ENCODE measurements at places on chromosomes 12 and 14.

DNA sequence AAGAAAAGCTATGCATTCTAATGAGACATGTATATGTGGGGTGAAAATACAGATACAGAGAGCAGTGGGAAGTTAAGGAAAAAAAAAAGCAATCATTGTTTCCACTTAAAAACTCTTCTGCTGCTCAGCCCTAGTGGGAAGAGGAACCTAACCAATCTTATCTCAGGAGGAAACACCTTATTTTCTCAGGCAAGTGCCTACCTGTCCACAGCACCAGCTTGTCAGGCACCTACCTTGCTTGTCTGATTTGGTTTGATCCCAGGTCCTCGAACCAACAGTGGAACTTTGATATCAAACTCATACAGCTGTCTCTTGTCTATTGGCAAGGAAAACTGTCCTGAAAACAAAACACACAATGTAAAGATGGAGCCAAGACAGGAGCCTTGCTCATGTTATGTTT is 22.4 kb downstream of the GNS start:
- no peak for DNase-seq

DNA sequence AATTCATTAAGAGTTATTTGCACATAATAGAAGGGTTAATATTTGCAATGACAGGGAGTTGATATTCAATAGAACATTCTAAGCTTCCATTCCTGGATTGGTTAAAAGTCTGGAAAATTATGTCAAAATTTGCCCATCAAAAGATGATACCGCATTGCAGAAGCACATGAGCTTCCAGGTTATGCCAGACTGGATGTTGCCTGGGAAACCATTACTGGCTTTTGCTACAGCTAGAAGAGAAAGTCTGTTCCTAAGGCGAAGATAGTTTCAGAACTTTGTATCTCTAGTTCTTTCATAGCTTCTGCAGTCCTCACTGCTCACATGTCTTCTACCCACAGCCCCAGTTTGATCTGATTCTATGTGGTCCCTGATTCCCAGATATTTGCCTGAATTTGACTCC is 122.4 kb upstream of the AMIGO2 start:
- DNase-seq: no peak

DNA sequence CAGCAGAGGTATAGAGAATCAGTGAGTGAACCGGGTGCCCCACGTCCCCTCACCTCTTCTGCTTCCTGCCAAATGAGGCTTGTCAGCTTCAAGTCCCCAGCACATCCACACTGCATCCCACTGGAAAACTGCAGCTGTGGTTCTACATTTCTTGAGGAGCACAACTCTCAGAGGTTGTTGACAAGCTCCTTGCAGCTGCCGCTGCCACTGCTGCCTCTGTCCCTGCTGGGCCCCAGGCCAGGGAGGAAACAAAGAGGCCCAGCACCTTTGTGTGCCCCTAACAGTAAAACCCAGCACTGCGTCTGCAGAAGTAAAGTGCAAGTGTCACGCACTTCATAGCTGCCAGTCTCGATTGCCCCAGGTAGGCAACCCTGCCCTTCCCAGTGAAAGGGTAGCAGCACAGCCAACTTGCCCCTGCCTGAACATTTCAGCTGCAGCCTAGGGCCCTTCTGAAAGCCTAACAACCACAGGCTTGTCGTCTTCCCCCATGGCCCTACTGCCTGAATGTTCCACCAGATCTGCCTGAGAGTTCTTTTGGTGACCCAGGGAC is 1162.1 kb upstream of the USP15 start:
- DNase-seq: no peak

DNA sequence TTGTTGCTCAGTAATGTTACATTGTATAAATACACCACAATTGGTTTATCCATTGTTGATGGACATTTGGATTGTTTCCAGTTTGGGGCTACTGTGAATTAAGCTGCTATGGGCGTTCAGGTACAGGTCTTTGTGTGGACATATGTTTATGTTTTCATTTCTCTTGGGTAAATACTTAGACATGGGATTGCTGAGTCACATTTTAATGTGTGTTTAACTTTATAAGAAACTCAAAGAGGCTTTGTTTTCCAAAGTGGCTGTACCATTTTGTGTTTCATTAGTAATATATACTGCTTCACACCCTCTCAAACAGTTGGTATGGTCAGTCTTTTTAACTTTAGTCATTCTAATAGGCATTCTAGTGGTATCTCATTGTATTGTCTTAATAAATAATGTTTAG is 225.0 kb downstream of the SPTSSA start:
- DNase-seq: no peak

GRCh38 chr14:99862136-99862535 is 68.9 kb downstream of the EML1 start:
- DNase-seq: no peak

GRCh38 chr12:105921872-105922669 is 216.7 kb downstream of the NUAK1 start:
- no peak for DNase-seq

- no peak for DNase-seq
Observed at GRCh38 chr12:68560851-68561422, 49.8 kb upstream of the RAP1B start.

DNA sequence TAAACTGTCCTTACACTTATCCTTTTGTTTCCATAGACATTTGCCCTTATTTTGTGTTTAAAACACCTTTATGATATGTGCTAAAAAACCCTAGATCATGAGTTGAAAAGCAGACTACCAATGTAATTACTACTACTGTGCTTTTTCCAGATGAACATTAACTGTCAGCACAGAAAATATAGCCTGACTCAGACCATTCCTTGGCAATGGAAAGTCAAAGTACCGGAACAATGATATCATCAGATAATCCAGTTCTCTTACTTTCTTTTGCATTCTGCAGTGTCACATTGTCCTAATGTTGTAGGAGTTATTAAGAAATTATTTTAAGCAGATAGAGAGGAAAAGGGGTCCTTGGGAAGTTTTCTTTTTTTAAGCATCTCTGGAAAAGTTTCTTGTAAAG is 1189.0 kb upstream of the FLRT2 start:
- no peak for DNase-seq

DNA sequence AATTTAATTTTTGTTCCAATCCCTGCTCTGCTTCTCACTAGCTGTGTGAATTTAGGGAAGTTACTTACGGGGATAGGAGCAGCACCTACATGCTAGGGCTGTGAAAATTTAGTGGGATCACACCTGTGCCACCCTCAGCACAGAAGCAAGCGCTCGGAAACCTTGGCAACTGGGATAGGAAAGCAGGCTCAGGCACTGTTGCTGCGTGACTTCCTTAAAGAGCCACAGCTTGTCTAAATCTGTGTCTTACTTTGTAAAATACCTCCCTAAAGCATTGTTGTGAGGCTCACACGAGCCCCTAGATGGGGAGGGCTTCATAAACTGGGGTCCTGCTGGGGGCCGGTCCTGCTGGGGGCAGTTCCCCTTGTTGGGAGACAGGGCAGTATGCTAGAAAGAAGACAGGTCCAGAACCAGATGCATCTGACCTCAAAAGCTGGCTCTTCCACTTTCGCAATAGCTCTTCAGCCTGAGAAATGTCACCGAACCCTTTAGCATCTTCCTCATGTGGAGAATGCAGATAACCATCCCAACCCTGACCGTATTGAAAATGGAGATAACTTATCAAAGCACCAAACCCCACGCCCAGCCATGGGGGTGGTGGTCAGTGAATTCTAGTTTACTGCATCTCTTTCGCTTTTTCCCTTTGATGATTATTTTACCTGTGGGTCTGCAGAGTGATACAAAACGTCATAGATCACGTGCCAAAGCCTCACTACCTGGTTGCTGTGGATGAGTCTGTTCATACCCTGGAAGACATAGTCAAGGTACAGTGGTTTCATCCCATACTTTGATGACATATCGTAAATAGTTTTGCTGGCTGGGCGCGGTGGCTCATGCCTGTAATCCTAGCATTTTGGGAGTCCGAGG is 54.1 kb downstream of the AK7 start:
- DNase-seq: no peak

GRCh38 chr14:59739794-59740193 is 130.8 kb downstream of the RTN1 start:
- no peak for DNase-seq

- no peak for DNase-seq
Observed at GRCh38 chr14:71415404-71415690, 508.1 kb downstream of the PCNX1 start.

DNA sequence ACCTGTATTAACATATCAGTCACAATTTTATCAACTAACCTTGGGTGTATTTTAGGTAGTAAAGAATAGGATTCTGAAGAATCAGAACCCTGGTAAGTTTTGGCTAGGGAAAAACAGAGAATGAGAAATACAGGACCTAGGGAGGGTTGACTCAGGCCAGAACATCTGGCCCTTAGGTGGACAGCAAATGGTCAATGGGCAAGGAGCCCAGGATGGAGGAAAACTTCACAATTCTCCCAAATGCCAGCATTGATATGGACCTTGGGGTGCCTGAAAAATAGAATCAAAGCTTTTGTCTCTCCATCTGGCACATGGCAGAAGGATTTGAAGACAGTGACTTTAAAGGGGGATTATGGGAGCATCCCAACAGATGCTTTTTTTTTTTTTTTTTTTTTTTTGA is 32.7 kb upstream of the PRPF39 start:
- DNase-seq: no peak

DNA sequence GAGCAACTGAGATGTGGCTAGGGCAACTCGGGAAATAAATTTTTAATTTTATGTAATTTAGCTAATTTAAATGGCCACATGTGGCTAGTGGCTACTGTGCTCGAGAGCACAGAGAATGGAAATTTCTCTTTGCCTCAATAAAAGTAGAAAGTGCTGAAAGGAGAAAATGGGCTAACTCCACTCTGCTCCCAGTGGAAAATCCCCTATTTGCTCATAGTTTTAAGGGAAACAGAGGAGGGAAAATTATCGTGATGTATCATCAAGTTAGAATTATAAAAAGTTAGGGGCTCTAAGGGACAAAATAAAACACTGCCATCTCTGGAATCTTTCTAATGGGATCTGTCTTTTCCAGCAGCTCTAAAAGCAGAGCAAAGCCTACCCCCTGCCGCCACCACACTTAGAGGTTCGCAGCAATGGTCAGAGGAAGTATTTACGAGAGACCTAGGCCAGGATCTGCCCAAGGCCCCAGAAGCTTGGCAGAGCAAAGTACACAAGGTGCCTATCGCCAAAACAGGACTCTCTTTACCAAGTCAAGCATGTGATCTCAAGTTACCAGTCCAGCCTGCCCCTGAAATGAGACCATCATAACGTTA is 220.7 kb downstream of the PPM1H start:
- DNase-seq: no peak

DNA sequence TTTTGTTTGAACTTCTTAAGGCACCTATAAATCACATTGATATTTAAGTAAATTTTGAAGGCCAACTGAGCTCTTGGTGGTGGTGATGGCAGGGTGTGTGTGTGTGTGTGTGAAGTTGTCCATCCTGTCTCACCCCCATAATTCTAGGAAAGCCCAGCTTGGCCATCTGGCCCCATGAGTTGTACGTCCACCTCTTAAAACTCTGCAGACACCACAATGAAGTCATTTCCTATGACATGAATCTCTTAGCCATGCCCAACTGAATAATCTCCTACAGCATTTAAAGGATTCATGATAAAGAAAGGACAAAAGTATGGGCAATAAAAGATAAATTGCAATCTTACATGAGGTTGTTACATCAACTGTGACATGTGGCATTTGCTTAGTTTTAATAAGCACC is 123.4 kb downstream of the TTC7B start:
- no peak for DNase-seq

- no peak for DNase-seq
Observed at GRCh38 chr14:58281969-58282368, 16.4 kb upstream of the ARID4A start.

GRCh38 chr12:94202245-94203180 is 54.1 kb downstream of the PLXNC1 start:
- no peak for DNase-seq

- no peak for DNase-seq
Observed at GRCh38 chr14:50479041-50479440, 53.3 kb downstream of the MAP4K5 start.

DNA sequence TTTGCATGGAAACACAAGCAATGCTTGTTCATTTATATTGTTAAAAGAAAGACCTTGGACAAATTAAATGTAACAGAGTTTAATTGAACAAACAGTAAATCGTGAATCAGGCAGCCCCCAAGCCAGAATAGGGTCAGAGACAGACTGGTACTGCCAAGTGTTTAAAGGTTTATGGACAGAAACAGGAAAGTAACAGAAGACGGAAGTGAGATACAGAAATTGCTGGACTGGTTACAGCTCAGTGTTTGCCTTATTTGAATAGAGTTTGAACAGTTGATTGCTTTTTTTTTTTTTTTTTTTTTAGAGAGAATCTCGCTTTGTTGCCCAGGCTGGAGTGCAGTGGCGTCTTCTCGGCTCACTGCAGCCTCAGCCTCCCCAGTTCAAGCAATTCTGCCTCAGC is 50.3 kb downstream of the DAO start:
- DNase-seq: no peak

DNA sequence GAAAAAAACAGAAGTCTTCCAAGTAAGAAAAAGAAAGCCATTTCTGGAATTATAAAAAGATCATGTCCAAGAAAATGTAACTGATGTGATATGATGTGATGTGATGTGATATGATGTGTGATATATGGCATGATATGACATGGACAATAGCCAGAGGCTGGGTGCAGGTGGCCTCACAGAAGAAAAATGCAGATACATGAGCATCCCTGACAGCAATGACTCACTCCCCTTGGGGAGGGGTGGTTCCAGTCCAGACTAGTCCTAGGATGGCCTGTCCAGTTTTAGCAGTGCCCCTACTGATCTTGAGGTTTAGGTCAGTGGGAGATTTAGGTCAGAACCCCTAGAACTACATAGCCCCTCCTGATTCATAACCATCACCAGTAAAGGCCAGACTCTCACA is 3.5 kb upstream of the RHOJ start:
- no peak for DNase-seq

DNA sequence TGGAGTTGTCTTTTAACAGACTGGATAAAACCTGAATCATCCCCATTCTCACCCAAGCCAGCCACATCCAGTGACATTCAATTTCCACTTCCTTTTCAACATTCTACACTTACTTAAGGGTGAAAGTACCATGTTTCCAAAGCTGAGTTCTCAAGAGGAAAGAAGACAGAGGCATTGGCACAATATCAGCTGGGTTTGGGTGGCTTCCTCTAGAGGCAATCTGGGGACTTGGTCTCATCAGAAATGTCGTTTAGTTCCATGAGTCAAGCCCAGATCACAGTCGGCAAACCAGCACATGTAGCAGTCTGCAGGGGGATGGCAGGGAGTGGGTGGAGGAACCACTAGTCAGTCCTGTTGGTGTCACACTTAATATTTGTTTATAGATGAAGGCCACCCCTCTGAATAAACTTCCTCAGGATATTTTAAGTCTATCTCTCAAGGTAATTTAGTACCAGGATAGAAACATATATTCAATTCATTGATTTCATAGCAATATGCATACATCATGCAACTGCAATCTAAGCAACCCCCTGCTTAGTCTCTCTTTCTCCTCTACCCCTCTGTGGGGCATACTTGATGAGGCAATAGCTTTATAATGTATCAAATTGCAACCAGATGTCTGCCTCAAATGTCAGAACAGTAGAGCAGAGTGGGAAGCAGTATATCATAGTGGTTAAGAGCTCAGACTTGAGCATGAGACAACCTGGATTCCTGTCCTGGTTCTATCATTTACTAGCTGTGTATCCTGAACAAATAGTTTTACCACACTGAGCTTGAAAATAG is 3.0 kb downstream of the SRRM4 start:
- no peak for DNase-seq

GRCh38 chr12:95998611-95999286 is 2.6 kb upstream of the HAL start:
- DNase-seq: peak; percentile 7

GRCh38 chr12:69726922-69727321 is 11.7 kb upstream of the RAB3IP start:
- no peak for DNase-seq
